Frontal cortex (tissue), 4 donors: ENCODE measurements at places on chromosomes 2 and 18.

GRCh38 chr18:3153107-3153704 lies 66.6 kb downstream of the MYOM1 start:
- no peak for DNase-seq

DNA sequence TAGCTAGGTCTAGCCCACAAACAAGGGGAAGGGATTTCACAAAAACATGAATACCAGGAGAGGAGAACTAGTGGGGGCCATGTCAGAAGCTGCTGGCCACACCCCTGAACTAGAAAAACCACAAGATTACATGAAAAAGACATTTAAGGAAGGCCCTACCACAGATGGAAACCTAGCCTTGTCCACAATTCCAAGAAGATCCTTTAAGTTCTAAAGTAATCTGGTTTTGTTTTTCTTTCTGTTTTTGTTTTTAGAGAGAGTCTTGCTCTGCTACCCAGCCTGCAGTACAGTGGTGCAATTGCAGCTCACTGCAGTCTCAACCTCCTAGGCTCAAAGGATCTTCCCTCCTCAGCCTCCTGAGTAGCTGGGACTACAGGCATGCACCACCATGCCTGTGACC lies 34.2 kb upstream of the CAB39 start:
- no peak for DNase-seq

DNA sequence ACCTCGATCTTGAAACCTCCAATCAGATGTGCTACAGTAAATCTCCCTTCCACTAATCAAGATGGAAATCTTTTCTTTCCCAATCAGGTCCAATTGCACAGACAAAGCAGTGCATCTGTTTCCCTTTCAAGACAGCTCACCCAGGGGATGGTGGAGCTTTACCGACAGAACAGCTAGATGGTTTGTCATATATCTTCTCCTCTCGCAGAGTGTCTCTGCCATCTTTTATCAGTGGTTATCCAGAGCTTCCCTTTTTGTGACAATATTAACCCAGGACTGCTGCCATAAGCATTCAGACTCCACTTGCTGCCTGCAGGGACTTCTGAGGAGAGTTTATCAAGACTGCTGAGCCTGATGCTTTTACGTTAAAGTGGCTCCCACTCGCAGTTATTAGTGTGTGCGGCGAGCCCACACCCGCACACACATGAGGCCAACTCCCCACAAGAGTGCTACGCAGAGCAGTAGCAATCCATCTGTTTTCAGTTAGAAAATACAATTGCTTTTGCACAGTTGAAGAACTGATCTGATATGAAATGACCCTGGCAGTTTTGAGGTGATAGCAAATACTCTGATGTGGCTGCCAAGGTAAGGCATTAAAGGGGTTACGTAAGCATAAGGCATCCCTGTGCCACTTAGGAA lies 398.9 kb downstream of the NCKAP5 start:
- no peak for DNase-seq

- DNase-seq: no peak
Observed at GRCh38 chr2:164920430-164920829, 34.9 kb downstream of the SLC38A11 start.

DNA sequence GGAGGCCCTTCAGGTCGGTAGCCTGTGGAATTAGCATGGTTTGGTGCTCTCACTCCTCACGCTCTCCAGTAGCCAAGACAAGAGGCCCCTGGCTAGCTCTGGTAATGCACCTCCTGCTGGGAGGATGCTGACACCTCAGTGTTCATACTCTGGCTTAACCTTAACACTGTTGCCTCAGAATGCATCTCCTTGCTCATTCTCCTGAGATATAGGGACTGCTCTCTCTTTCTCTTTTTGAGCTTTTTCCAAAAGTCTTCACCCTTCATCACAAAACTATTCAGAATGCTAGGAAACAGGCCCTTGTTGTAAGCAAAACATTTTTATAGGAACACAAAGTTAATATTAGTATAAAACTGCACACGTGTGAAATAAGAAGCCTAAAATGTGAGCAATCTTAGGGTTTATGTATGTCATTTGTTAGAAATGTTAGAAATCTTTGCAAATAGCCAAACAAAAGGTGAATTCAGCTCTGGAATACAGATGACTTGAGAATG lies 17.3 kb upstream of the IMPA2 start:
- DNase-seq: no peak

DNA sequence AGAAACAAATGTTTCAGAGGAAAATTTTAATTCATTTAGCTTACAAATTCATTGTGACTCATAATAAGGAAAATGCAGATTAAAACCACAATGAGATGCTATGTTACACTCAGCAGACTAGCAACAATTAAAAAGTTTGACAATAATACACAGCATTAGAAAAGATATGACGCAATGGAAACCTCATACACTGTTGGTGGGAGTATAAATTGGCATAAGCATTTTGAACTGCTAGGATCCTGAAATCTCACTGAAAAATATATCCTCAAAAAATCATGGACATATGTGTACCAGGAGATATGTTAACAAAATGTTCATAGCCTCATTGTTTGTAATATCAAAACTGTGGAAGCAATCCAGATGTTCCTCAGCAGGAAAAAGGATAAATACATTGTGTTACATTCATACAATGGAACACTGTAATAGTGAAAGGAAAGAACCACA lies 13.7 kb downstream of the CALCRL start:
- no peak for DNase-seq

GRCh38 chr2:206193671-206194357 lies 34.1 kb downstream of the EEF1B2 start:
- DNase-seq: no peak

DNA sequence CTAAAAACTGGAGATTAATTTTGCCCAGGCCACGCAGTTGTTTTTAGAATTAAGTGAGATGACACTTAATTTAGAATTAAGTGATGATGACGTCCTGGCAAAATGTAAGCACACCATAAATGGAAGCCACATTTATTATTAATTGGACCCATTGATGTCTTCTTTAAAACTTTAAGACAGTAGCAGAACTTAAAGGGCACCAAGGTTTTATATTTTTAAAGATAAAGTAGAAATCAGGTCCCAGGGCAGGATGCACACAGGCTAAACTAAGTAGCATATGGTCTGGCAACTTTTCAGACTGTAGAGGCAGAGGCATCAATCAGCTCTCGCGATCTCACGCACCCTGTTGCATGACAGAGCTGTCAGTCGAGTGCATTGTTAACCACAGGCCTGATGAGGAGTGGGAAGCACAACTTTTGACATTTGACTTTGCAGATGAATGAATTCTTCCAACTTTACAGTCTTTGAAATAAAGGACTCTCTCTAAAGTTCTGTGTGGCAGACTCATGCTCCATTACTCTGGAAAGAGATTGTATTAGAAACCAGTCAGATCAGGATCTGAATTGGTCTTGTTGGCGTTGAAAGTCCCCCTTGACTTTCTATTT lies 232.4 kb downstream of the CD226 start:
- no peak for DNase-seq

- no peak for DNase-seq
Observed at GRCh38 chr2:138718405-138718804, 61.8 kb downstream of the NXPH2 start.

DNA sequence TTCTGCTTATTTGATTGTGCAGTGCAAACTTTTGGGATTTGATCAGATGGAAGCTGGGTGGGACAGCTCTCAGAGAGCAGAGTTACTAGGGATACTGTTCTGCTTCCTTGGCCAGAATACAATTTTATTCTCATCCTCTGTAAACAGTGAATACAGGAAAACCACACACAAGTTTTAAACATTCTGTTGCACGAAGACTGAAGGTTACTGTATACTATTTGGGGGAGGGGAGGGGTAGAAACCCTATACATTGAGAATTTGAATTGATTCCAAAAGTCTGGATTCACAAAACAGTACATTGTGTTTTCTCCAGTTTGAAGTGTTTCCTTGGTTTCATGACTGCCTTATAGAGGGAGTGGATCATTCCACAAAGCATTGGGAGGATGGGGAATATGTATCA lies 149.9 kb downstream of the SETBP1 start:
- no peak for DNase-seq

DNA sequence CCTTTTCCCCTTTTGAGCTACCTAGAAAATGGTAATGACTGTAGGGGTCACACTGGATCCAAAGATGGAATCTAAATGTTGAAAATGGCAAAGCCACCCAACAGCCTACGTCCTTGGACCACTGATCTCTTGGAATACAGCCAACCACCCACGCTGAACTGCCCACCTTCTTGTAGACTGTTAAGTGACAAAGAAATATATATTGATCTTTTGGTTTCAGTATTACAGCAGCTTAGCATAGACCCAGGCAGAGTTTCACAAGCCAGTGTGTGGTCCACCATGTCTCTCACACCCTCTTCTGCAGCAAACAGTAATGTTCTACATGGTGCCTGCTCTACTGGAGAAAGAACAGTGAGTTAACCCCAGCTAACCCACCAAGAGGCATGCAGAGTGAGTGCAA lies 20.2 kb downstream of the CACNB4 start:
- no peak for DNase-seq

DNA sequence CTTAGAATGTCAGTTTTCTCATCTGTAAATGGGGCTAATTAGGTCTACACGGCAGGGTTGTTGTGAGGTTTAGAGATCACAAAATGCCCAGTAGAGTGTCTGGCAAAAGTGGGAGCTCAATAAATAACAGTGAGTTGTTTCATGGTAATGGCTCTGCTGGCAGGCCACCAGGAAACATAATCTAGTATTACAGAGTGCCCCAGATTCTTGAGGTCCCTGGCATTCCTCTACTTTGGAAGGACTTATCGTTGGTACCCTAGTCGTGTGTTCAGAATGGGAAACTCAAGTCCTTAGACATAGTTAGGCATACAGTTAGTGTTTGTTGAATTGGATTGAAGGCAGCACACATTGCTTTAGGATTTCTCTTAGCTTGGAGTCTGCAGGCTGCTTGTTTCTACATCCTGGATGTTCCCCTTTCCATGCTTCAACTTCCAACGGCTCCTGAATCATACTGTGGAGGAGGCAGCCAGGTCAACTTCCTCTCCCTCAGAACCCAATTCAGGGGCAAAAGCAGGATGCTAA lies 161.5 kb upstream of the FOSL2 start:
- DNase-seq: no peak

- DNase-seq: no peak
Observed at GRCh38 chr2:25597881-25598280, 75.5 kb downstream of the DTNB start.

DNA sequence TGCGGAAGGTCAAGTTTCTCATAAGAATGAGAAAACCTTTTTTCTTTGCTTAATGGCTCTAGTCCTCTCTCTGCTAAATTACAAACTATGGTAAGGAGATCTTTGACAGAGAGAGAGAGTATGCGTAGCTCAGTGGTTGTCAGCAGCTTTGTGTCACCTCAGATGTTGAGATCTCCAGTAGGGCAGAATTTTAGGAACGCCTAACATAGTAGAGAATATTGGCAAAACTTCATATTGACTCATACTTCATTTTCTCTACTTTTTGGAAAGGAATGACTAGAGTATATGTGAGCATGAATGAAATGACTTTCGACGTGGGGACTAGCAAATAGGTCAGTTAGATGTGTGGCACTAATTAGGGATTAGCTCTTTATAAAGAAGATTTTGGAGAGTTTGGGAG lies 64.0 kb downstream of the WDR7 start:
- DNase-seq: no peak

DNA sequence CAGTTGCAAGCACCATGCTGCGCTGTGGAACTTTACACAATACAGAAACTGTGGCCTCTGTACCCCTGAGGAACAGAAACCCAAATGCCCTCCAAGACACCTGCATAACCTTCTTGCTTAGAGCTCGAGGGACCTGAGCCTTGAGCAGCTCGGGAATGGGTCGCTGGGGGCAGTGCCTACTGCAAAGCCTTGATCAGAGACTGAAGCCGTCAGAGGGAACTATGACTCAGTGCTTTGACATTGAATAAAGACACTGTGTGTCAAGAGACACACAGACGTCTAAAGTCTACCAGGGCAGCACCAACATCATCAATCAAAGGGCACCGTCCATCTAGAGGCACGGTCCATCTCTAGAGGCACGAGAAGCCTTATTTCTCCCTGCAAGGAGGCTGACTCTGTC lies 30.6 kb downstream of the GPR45 start:
- no peak for DNase-seq

DNA sequence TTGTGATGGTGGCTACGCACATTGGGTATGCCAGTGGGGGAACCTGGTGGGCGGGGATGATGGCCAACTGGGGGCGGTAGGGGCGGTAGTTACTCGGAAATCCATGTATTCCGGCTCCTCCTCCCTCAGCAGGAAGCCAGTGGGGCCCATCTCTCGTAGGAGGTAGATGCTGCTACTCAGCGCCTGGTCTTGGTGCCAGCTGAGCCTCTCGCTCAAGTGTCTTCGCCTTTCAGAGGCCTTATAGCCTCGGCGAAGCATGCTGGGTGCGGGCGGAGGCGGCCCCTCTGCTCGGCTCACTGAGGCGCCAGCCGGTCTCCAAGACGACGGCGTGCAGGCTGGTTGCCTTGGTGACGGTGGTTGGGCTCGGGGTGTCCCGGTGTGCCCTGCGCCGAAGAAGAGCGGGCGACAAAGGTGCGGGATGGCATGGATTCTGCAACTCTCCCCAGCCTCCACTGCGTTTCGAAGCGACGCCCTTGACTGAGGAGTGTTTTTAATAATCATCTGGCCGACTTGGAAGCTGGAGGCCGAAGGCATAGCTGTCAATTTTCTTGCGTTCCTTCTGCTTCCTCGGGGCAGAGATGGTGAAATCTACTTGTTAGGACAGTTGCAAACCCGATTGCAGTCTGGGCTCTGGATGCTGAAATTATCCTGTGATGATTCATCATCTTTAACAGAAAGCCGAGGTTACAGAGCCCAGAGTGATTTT lies at the start of gene ZSWIM2:
TSS of gene ZSWIM2 (minus strand) at position 298 of the 706 bp plus-strand sequence. CDS start at position 258, 40 bp downstream.
- DNase-seq: peak; percentile 16

- no peak for DNase-seq
Observed at GRCh38 chr2:145283131-145283530, 763.2 kb upstream of the ZEB2 start.

- no peak for DNase-seq
Observed at GRCh38 chr2:12270876-12271588, 445.7 kb upstream of the TRIB2 start.

DNA sequence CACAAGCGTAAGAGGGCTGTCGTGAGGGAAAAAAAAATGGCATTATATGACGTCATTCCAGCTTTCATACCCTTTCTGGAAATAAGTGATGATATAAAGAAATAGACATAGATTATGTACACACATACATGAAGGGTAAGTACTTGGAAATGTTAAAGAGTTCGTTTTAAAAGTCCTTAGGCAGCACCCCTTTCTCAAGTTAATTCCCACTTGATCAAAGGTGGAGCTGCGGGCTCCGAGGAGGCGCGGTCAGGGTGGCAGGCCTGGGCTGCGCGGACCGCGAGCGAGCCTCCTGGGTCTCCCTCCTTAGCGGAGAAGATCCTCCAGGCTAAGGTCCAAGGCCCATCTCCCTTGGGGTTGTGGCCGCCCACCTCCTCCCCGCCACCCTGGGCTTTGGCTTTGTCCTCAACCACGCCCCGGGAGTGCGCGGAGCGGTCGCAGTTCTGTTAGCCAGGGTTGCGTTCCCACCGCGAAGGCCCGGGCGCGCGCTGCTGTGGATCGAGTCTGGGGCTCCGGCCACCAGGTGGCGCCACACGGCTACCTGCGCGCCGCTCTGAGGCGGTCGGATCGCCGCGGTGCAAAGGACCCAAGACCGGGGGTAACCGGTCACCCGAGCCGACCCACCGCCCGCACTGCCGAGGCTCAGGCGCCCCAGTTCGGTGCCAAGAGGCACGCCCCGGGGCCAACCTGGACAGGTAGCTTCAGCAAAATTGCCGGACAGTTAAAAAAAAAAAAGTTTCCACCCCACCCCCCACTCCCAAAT lies 66.8 kb downstream of the HNRNPLL start:
- DNase-seq: peak; percentile 75

GRCh38 chr18:21277578-21277977 lies 35.5 kb downstream of the GREB1L start:
- no peak for DNase-seq
